ENCODE measurements at places on chromosomes 5 and 9. TPM values are rescaled to one million over a fixed set of nuclear protein-coding genes. Genes with fewer than 3 reads are reported as not detected.

Gene SLC34A1
- not detected for total RNA-seq

Gene FYB1
- 10.0 TPM for total RNA-seq

Gene ZBTB6
- 5.4 TPM for total RNA-seq

Gene MAT2B
- total RNA-seq, result 51.2 TPM

Gene TXNDC8
- not detected for total RNA-seq

Gene FBP2
- not detected for total RNA-seq

Gene CEL
- 0.70 TPM for total RNA-seq

Gene MSMP
- total RNA-seq, result 0.48 TPM

Gene ABCA2
- total RNA-seq, result 27.1 TPM

Gene CER1
- not detected for total RNA-seq

Gene DMRT3
- not detected for total RNA-seq

Gene CATSPER3
- total RNA-seq, result 0.40 TPM

Gene CCL27
- total RNA-seq, result not detected

Gene DEPDC1B
- total RNA-seq, result 18.3 TPM

Data from A549 treated with CORT108297 at 1 μM for 4 hours (cell line).